ENCODE measurements at places on chromosomes 3 and 15.

GRCh38 chr3:59908280-59908679 is 858.5 kb upstream of the CFAP20DC start:
- DNase-seq = no peak

DNA sequence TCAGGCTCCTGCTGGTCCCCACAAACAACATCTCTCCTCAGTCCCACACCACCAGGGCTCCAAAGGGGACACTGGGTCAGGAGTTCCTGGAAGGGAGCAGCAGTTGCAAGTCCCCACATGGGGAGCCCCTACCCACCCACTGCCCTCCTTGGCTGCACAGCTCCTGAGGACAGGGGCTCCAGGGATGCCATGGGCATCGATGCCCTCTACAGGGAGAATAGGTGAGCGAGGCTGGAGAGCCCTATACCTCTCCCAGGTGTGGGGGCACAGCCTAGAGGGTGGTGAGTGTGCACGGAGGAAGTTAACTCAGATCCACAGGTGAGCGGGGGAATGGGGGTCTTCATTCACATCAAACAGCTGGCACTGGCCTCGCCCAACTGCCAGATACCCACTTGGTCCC is 141.2 kb upstream of the LINGO1 start:
- DNase-seq = no peak

GRCh38 chr15:58487724-58488120 is 55.9 kb downstream of the LIPC start:
- no peak for DNase-seq

DNA sequence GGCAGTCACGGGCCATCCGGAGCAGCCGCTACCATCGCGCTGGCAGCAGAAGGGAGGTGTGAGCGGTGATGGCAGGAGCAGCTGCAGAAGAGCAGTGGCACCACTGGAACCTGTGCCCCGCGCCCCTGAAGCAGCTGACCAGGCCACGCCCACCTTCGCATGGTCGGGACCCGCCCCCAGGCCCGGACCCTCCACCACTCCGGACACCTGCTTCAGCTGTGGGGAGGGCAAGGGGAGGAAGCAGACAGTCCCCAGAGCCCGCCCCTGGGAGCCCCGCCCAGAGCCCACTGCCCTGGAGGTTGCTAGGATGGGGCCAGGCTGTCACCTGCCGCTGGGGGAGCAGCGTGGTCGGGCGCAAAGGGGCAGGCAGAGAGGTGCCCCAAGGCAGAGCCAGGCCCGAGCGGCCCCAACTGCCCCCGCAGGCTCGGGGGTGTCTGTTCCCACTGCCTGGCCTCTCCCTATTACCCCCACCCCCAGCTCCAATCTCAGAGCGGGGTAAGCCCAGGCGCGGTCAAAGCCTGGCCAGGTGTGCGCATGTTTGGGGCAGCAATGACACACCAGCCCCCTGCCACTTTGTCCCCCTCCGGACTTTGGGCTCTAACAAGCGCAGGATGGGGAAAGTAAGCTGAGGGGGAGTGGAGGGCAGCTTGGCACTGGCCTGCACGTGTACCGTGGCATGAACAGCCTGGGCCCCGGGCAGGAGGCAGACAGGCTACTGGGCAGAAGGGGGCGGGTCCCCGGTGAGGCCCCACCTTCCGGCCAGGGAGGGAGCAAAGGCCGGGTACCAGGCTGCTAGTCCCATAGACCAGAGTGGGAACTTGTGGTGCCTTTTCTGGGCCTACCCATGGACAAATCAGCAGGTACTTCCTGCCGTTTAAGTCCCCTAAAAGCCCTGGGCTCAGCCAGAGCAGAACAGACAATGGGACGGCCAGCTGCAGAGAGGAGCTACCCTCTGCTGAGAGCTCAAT is 8.7 kb downstream of the SPCS1 start:
- DNase-seq = no peak

DNA sequence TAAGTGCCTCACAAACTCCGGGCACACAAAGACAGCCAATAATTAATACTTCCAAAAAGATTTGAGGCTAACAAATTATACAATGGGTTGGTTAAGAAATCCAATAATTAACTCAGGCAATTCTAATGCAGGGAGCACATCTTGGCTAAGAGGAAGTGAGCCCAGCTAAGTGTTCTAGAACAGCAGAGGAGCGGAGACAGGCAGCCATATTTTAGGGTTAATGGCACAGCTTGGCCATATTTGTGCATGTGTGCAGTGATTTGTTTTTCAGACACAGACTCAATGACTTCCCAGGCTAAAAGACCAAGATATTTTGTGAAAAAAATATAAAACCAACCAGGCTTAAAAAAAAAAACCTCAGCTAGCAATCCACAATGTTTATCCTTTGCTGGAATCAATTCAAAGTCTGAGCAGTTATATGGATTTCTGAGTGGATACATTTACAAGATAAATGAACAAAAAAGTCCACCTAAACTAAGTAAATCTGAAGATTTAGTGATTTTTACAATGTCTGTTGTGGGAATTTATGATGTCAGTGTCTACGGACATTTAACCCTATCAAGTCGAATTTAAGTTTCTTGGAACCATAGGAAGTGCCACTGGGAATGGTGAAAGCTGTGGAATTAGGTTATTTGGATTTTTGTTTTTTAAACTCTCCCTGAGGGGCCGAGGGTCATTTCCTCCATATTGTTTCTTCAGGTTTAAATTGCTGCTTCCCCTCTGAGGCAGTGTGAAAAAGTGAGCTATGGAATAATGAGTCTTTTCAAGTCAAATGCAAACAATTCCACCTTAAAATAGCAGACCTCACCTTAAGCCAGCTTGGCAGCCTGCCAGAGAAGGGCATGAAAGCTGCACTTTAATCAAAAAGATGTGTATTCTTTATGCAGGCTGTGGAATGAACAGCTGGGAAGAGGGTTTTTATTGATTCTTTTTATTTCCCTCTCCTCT is 413.7 kb upstream of the TBL1XR1 start:
- DNase-seq = no peak

Measured in caudate nucleus (tissue), 63 donors.